ENCODE measurements at places on chromosomes 1 and 21.

DNA sequence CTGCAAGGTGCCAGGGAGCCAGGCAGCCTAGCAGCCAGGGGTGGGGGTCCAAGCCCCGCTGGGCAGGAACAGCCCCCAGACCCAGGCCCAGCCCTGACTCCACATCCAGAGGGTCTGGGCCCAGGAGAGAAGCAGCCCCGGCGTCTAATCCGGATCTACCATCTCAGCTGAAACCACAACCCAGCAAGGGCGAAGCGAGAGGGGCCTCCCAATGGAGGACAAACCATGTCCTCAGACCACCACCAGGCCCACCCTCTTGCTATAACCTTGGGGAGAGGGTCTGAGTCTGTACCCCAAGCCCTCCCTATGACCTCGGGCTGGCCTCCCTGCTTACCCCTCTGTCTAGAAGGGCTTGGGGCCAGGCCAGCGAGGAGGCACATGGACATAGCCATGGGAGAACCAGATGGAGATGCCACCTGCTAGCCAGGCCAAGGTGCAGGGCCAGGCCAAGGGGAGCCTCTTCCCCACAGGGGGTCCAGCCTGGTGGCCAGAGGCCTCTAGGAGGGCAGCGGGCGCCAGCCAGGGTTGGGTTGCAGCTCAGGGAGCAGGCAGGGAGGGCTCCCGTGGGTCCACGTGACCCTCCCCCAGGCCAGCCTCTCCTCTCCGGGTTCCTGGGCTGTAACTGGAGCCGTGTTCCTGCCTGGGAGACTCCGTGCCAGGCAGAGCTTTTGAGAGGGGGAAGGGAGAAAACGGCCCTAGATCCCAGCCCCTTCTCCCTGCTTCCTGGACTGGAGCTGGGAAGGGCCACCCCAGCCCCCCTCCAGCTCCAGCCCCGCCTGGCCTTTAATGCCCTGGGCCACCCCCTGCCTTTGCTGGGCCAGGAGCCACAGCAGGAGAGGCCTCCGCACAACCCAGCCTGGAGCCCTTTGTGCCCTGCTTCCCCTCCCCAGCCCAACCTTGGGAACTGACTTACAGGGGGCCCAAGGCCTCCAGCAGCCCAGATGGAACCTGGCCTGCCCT, 2.5 kb downstream of the WNT9A start:
- DNase-seq: no peak

- DNase-seq: no peak
Observed at GRCh38 chr1:10646347-10646861, 150.0 kb downstream of the CASZ1 start.

DNA sequence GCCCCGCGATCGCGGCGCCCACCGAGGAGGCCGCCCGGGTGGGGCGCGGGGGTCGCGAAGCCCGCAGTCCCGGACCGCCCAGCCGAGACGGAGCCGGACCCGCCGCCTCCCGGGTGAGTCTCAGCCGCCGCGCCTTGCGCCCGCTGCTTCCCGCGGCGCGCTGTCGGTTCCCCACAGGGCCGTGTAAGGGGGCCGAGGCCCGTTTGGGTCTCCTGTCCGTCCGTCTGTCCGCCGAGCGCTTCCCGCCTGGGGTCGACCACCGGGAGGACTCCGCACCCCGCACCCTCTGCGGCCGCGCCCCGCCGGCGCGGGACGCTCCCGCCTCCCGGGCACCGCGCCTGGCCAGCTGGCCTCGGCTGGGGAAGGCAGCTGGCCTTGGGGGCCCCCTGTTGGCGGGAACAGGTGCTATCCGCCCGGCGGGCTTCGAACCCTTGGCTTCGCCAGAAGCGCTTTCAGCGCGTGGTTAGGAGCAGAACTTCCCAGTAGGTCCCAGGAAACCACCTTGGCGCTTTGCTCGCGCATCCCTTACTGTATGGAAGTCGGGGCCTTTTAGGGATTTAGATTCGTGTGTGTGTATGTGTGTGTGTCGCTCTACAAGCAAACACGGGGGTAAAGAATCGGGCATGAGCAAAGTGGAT, 414 bp downstream of the TMEM51 start:
- no peak for DNase-seq

DNA sequence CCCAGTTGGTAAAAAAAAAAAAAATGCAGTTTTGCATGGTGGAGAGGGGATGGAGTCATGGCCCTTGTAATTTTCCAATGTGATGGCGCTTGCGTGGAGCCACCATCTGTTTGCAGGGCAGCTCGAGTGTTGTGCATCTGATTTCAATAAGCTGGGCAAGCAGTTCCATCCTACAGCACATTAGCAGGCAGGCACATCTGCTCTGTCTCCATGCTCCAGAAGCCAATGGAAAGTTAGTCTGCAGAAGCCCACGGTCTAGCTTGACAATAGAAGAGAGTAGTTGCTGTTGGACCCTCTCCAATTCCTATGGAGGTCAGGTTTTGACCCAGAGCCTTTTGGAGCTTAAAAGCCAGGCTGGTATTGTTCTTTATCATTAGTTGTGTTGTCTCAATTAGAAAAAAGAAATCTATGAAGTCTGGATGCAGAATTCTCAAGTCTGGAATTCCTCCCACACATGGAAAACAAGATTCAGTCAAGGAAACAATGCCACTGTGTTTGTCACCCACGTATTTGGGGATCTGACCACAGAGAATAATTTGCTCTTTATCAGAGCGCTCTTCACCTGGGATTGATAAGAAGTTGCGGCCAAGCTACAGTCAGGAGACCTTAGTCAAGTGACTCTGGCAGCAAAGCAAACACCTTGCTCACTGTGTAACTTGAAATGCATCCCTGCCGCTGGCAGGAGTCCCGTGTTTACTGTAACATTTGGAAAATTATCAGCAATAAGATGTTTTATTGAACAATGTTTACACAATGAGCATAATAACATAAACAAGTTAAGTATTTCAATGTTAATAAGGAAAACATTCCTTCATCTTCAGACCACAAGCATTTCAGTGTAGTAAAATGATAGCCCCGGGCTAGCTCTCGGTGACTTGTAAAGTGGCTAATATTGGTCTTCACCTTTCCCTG, 20.7 kb downstream of the NGF start:
- no peak for DNase-seq

GRCh38 chr1:155645034-155645598, 35.1 kb downstream of the MSTO1 start:
- no peak for DNase-seq

DNA sequence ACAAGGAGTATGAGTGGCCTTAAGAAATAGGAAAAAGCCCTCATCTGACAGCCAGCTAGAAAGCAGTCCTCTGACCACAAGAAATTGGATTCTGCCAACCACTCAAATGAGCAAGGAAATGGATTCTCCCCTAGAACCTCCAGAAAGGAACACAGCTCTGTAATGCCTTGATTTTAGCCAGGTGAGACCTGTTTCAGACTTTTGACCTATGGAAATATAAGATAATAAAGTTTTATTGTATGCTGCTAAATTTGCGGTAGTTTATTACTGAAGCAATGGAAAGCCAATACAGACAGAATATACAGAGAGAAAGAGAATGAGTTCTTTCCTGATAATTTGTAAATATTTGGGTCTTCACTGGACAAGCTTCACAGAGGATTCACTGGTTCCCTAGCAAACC, 28.8 kb upstream of the SELE start:
- DNase-seq: no peak

DNA sequence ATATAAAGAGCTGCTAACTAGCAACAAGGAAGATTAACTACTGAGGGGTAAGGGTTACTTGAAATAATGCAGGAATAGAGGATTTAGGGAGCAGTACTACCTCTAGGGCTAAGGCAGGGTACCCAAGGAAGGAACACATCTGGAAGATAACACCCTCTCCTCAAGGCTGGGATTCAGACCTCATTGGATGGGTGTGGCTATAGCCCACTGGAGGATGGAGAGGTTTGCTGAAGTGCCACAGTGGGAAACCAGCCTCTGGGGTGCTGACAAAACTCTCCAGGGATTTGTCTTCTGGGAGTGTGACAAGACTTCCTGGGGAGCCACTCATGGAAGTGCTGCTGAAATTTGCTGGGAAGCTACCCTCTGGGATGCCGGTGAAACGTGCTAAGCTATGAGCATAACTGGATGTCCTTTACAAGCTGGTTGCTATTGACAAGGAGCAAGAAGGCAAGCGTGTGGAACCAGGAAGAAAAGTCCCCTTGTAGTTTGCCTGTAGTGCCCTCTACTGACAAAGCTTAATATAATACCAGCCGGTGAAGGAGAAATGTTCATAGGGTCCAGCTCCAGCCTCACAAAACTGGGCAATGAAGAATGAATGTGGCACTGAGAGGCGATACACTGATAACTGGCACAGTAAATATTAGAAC, 122.8 kb upstream of the USP24 start:
- DNase-seq: peak; percentile 29

DNA sequence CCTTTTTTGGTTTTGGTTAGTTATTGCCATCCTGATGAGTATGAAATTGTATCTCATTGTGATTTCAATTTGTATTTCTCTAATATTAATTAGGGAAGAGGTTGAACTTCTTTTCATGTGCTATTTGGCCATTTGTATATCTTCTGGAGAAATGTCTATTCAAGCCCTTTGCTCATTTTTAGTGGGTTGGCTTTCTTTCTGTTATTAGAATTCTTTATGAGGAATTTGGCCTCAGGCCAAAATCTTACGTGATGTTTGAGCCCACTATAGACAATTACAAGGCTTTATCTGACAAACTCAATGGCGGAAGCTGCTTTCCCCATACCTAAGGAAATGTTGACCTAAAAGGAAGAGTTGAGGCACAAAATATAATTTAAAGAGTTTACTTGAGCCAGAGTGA, 32.9 kb downstream of the IVNS1ABP start:
- DNase-seq: no peak

DNA sequence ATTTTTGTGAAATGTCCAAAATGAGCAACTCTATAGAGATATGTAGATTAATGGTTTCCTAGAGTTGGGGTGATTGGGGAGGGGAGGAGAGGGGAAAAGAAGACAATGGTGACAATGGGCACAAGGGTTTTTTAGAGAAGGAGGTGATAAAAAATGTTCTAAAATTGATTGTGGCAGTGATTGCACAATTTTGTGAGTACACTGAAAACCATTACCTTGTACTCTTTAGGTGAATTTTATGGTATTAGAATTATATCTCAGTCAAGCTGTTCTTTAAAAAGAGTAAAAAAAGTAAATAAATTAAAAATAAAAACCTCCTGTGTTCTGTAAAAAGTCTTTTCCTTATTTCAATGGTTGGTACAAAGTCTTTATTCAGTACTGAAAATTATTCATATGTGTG, 330.2 kb downstream of the PTBP2 start:
- DNase-seq: no peak

- DNase-seq: no peak
Observed at GRCh38 chr1:94661431-94661932, 119.9 kb upstream of the F3 start.

DNA sequence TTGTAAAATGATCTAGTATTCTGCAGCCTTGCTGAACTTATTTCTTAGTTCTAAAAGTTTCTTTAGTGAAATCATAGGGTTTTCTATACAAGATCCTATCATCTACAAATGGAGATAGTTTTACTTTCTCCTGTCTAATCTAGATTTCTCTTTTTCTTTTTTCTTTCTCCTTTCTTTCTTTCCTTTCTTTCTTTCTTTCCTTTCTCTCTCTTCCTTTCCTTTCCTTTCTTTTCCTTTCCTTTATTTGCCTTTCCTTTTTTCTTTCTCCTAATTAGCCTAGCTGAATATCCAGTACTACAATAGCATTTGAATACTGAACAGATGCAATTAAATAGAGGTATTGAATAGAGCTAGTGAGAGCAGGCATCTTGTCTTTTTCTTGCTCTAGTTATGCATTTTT, 186.6 kb upstream of the SPAG17 start:
- no peak for DNase-seq

- DNase-seq: peak; percentile 2
Observed at GRCh38 chr1:66770694-66771093, 18.4 kb downstream of the DYNLT5 start.

DNA sequence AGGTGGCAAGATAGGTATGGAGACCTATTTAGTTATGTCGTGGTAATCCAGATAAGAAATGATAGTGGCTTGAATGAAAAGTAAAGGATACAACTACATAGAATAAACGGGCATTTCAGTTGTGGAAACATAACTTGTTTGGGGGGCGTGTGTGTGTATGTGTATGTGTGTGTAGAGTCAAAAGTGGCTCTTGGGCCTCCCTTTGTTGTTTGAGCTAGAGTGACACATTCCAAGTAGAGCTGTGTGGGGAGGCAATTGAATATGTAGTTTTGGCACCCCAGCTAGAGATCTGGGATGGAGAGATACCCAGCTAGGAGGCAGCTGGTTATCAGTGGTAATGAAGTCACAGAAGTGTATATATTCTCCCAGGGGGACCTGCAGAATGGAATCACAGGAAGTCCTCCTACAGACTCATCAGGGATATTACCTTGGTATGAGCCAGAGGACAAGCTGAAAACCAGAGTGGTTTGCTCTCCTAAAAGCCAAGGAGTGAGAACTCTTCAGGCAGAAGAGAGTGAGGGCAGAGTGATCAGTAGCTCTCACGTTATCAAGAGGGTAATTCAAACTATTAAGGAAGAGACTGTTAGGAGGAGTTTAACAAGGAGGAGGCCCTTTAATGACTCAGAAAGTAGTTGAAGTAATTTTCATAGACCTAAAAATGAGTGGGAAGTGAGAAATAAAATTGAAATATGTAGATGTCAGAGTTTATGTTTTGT, 5.1 kb downstream of the CR1L start:
- no peak for DNase-seq

GRCh38 chr1:19698181-19698580, 33.5 kb downstream of the HTR6 start:
- DNase-seq: no peak

DNA sequence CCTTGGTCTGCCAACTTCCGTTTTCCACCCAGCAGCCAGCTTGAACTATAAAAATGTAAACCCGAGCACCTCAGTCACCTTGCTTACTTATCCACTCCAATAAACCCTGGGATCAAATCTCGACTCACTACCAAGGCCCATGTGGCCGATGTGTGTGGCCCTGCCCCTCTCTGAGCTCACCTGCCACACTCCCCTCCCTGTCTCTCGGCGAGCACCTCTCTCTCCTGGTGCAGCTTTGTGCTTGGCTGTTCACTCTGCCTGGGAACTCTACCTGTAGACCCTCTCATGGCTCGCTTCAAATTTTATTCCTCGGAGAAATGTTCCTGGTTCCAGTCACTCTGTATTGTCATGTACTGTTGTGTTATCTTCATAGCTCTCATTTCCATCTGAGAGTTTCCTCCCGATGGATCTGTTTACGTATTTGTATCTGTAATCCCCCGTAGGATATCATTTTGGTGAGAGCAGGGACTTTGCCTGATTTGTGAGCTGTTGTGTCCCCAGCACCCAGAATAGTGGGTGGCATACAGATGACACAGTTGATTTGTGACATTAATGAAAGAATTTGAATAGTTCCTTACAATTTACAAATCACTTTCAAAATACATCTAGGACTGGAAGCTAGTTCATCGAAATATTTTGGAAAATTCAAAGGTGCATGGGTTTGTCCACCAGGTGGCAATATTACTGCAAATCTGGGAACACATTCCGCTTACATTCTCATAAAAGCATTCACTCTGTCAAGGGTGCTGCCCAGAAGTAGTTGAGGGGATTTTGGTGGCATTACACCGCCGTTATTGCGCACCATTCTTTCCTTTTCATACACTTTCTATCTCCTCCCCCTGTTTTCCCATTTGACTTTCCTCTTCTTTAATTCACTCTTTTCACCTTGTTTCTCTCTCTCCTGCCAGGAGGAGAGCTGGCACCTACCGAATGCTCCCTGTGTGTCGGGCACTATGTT, 95.3 kb downstream of the ABCA4 start:
- DNase-seq: peak; percentile 17

GRCh38 chr1:151729966-151730291, 8.6 kb downstream of the RIIAD1 start:
- no peak for DNase-seq

GRCh38 chr1:25026730-25027450, 96.8 kb upstream of the RUNX3 start:
- no peak for DNase-seq
